ENCODE measurements at places on chromosomes 1 and 21.

DNA sequence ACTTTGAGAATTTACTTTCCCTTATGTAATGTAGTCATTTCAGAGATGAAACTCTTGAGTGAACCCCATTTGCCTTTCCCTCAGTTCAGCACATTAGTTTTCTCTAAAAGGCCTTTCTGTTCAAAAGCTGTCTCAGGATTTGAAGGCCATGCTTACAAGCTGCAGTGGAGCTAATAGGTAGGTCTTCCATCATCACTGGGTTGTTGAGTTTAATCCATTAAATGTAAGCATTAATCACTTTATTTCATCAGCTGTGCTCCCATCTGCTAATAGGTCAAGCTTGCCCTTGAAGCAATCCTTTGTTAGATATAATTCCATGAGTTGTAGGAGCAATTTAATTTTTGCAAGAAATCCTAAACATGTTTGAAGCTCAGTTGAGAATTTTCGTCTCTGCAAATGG lies 422.2 kb upstream of the ZP4 start:
- DNase-seq, result no peak

DNA sequence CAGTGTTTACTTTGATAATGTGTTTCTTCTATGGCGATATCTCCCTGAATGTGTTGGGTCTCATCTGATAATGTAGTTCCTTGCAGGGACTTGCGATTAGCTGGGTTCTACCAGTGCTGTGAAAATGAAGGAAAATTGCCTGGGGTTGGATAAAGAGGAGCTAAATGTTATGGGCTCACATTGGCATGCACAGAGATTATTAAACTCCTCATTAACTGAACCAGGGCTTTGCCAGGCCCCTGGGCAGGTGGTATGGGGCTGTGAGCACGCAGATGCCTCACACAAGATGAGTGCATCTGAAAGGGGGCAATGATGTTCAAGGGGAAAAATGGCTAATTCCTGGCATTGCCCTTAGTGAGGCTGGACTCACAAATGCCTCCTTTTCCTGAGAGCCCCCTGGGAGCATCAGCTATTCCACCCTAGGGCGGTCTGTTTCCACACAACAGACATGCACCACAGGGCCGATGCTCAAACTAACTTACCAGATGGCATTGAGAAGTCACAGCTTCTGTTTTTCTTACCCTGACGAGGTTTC lies 321.1 kb downstream of the SEC16B start:
- DNase-seq, result no peak

DNA sequence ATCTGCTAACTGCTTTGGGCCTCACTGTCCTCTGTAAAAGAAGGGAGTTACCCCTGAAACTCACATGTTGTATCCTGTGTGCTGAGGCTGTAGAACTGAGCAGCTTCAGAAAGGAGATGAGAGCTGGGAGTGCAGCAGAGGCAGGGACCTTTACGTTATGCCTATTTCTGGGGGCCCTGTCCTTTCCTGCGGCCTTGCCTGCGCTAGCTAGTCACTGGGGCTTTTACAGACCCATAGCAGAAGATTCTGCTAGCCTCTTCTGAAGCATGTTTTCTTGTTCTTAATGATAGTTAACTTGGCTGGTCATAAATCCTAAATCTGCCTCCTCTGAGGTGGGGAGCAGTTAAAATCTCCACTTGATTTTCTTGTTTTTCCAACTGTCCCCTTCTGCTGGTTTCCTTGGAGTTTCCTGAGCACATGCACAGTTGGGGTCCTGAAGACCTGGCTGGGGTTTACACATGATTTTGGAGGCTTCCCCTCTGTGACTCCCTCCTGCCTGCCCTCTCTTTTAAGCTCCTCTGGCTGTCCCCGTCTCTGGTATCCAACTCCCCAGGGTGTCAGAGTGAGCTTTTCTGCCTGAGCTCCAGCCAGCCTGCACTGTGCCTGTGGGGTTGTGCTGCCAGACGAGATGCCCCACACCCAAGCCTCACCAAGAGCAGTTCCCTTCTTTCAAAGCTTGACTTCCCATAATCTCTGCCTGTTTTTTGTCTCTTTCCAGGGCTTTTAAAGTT lies 76.6 kb downstream of the NOS1AP start:
- no peak for DNase-seq

- no peak for DNase-seq
Measured at GRCh38 chr1:170853302-170853701, 82.0 kb upstream of the MROH9 start.

DNA sequence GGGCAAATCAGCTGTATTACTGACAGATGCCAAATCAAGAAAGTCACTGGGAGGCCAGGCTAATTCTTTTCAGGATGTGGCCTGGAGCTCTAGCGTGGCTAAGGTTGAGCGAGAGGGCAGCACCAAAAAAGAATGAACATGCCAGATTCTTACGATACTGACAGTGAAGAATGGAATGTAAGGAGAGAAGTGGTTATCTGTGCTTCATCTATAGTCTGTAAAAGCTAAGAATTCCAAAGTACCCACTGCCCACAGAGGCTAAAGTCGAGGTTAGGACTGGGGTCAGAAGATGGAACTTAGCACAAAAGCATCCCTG lies 32.7 kb downstream of the TFAP2E start:
- DNase-seq, result no peak

- DNase-seq, result no peak
Measured at GRCh38 chr1:113995382-113995781, 16.1 kb downstream of the OLFML3 start.

DNA sequence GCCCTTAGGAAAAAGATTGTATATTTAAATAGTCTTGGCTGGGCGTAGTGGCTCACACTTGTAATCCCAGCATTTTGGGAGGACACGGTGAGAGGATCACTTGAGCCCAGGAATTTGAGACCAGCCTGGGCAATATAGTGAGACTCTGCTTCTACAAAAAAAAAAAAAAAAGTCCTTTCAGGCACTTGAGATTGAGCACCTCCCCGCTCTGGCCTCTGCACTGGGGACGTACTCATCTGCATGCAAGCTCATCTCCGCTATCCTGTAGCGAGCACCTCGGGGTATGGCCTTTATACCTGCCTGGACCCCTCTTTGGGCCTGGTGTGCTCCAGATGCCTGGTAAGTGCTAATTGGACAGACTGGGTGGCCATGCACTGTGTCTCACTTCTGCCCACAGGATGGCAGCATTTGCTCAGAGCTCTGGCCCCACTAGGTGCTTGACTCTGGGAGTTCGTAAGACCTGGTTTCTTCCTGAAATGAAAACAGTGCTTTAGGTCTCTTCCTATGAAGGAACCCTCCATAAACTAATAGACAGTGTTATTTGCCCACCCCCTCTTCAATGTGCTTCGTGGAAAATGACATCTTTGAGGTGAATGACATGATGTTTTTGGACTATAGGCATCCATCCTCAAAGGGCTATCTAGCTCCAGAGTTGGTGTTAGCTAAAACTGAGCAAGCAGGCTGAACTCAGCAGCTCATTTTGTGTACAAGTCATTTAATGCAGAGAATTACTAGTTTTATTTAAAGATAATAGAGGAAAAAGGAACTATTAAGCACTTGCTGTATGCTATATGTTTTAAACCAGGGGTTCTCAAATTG lies 61.7 kb upstream of the ADAR start:
- peak; percentile 64 for DNase-seq

DNA sequence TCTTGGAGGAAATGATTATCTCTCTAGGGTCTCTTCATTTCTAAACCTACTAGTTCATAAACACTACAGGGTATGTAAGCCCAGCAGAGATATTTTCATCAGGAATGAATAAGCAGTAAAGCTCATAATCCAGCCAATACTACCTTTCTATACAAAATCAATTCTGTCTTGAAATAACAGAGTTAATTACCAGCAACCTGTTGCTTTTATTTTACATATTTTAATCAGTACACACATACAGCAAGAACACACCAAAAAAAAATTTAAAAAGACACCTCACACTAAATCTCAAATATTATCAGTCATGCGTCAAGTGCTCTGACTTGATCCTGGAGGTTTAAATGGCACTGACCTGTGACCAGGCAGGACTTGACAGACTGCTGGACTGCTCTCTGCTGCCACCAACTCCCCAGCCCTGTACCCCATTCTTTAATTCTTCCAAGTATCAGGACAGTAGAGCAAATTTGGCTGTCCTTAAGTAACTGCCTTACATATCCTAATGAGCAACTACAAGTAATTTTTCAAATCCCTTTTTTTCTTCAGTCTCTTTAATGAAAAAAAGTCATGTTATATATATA lies 98.5 kb downstream of the CDC42BPA start:
- DNase-seq, result no peak

- DNase-seq, result no peak
Measured at GRCh38 chr21:36725793-36726386, 27.0 kb downstream of the SIM2 start.

DNA sequence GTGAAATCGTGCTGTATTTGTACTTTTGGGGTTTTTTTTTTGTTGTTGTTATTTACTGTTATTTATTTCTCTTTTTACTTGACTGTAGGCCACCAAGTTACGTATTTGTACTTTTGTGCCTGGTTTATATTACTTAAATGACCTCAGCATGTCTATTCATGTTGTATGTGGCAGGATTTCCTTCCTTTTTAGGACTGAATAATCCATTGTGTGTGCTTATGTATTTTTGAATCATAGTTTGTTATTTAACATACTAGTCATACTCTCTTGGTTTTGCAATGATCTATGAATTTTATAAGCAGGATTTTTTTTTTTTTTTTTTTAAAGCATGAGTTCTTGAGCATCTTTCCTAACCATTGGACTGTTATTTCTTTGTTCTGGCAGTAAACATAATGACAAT lies 51.2 kb downstream of the RNF2 start:
- no peak for DNase-seq

DNA sequence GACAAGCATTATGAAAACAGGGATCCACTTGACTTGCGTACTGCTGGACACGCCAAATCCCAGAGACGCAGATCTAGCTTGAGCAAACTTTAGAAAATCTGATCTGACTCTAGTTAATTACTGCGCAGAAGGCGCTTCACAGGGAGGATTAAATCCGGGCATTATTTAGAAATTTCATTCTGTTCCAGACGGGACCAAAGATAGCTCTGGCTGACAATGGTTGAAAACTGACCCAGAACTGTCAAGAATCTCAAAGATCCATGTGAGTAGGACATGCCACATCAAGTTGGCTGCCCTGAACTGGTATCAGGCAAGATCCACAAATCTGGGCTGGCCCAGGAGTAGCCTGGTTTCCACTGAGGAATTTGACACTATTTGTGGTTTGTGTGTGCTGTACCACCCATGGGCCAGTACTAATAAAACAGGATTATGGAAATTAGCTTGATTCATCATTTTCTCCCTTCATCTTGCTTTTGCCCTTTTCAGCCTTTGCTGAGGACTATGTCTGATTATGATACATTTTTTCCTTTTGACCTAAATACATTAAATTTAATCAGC lies 171.0 kb downstream of the VAV3 start:
- no peak for DNase-seq

DNA sequence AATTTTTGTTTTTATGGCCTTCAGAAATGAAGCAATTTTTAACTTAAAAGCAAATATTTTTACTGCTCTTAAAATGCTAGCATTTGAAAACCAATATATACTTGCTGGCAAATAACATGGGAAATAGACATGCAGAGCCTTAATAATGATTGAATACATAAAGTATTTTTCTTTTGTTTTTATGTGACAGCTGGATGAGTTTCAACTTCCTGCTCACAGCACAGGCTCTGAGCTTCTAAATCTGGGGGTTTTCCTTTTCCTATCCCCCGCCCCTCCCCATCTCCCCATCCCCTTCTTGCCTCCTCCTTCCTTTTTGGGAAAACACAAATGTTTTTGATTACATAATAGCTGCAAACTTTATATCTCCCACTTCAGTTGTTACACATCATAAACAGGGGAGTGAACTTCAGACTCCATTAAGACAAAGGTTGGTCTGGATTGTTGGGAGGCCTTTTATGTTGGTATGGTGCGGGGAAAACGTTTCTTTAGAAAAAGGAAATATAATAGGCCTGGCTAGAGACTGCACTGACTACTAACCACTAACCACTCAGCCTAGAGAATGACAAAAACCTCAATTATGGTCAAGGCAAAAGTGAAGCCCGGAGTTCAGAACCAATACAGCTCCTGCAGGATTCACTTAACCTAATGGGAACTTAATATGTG lies 116.1 kb upstream of the GORAB start:
- no peak for DNase-seq

GRCh38 chr1:11529763-11530730 lies 51.1 kb downstream of the DISP3 start:
- no peak for DNase-seq
